ENCODE measurements at places on chromosomes 5 and 9.

- DNase-seq, result no peak
Observed at GRCh38 chr9:20994486-20994885, 37.0 kb downstream of the HACD4 start.

DNA sequence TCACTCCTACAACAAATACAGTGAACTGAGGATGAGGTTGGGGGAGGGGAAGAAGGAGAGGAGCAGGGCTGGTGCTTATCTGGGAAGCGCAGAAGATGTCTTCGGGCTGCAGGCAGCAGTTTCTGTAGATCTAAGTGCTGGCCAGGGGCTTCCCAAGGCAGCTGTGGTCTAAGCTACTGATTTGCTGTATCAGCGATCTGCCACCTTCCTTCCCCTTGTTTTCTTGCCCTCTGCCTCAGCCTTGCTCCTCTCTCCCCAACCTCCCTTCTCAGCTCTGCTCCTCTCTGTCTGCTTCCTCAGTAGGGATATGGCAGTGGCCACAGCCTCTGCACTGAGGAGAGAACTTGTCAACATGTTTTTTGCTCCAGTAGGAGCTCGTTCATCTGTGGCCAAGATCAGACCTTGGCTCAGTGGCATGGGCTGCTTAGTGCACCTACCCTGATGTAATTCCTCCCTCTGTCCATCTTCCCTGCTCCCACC lies 42.8 kb upstream of the IL6ST start:
- DNase-seq, result peak; percentile 67

DNA sequence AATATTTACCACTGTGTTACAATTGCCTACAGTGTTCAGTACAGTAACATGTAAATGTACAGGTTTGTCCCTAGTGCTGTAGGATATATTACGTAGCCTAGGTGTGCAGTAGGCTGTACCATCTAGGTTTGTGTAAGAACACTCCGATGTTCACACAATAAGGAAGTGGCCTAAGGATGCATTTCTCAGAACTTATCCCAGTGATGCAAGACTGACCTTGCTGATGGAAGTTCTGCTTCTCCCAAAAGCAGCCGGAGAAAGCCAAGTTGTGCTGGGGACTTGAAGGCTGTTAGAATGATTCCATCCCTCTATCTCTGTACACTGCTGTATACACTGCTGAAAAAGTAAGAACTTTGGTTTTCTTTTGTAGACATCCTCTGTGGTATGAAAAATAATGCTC lies 21.6 kb downstream of the NEUROG1 start:
- no peak for DNase-seq

DNA sequence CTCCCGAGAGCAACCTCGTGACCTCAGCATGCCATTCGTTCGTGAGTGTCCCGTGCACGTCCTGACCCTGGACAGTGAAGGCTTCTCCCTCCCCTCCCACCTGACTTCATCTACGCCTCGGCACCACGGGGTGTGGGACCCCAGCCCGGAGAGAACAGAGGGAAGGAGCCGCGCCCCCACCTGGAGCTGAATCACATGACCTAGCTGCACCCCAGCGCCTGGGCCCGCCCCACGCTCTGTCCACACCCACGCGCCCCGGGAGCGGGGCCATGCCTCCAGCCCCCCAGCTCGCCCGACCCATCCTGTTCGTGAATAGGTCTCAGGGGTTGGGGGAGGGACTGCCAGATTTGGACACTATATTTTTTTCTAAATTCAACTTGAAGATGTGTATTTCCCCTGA lies 38.3 kb upstream of the FCN2 start:
- no peak for DNase-seq

DNA sequence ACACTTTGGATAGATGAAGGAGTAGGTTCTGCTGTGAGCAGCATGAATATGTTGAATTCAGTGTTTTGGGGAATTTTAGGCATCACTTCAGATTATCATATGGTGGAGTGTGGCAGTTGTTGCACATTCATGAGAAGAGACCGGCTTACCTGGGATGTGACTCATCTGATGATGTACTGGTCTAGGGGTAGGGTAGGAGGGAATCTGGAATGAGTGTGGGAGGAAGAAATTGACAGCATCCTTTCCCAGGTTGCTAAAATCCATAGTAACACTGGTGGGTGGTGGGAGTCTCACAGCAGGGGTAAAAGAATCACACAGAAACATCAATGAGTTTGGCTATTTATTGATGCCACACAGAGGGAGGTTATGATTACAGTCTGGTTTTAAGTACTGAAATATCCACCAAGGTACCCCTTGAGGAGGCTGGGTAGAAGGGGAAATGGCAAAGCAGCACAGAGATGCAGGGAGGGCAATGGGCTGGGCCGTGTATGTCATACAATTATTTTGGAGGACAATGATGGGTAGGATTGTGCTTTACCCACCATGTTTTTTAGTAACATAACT lies 82.5 kb downstream of the TARS1 start:
- DNase-seq, result no peak

DNA sequence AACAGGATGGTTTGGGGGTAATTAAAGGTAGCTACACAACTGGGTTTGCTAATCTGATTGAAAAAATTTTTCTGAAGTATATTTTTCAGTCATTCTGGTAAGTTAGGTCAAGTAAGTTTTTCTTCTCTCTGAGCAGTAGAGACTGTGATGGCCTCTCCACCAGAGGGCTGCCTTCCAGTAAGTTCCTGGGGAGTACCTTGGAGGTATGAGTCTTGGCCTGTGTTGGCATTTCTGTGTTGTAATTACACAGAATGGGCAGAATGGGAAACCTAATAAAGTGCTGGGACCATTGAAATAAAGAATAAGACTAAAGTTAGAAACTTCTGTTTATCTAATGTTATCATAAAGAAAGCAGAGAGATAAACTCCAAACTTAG lies 430.8 kb downstream of the ARHGEF28 start:
- no peak for DNase-seq

DNA sequence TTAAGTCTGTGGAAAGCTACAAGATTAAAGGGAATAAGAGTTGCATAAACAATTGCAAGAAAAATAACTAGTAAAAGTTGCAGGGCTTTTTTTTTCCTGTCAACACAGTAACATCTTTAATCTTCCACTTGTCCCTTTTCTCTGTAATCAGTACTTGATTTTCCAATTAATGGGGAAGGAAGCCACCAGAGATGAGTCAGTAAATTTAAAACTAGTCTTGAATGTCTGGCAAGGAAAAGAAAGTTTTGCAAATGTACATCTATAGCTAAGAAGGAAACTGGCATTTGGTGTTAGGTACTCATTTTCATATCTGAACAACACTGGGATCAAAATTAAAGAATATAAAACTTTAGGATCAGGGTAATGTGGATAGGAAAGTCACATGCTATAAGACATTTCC lies 17.1 kb downstream of the DAP start:
- no peak for DNase-seq

GRCh38 chr9:123278361-123278760 lies 10.0 kb upstream of the STRBP start:
- DNase-seq, result no peak

Data from ELF-1 (cell line).